ENCODE measurements at places on chromosomes 7 and 10.

DNA sequence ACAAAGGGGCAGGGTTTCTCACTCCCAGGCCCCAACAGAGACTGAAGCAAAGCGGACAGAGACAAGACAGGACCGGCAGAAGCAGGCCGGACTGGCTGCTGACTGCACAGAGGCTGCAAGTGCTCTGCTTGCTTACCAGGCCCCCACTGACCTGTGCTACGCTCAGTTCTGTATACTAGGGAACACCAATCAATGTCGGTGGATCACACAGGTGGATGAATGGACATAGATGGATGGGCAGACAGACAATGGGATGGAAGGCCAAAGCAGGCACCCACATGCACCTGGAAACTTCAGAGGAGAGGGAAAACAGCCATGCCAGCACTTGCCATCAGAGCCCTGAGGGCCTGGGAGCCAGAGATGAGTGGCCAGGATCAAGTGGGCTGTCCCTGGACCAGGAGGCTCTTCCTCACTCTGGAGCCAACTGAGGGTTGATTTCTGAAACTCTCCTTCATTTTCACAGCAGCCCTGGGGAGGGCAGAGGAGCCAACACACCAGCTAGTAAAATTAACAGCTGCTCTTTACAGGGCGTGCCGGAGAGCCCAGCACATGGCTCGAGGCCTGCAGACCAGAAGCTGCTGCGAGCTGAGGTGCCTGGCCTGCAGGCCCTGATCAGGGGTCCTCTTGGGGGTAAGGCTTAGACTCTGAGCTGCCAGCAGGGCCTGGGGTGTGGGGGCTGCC, 243.6 kb downstream of the KCNMA1 start:
- no peak for DNase-seq

GRCh38 chr7:39515534-39516228, 50.5 kb upstream of the YAE1 start:
- DNase-seq = no peak

GRCh38 chr10:52940921-52941320, 168.3 kb upstream of the MBL2 start:
- no peak for DNase-seq

DNA sequence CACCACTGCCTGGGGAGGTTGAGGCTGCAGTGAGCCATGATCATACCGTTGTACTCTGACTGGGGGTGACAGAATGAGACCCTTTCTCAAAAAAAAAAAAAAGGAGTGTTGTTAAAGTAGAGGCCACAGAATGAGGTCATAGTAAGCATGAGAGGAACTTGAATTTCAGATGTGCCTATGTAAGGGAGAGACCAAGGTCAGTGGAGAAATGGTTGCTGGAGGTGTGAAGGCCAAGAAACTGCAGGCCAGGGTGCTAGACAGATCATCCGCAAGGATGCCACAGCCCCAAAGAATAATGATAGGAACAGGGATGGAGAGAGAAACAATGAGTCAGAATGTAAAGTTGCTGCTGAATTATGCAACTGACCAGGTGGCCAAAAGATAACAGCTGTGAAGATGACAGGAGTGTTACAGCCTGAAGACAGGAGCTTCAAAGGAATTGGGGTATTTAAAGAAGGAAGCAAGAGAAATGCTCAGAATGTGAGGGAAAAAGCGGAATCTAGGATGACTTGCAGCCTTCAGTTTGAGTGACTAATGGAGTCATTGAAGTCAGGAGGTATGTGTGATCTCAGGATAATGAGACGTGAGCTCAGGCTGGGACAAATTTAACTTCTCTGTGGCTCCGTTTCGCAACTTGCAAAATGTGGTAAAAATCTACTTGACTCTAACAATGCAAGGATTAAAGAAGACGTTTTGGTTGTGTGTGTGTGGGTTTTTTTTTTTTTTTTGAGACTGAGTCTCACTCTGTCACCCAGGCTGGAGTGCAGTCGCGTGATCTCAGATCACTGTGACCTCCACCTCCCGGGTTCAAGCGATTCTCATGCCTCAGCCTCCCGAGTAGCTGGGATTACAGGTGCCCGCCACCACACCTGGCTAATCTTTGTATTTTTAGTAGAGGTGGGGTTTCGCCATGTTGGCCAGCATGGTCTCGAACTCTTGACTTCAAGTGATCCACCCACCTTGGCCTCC, 22.2 kb downstream of the TYW1B start:
- no peak for DNase-seq

- no peak for DNase-seq
Observed at GRCh38 chr10:96233959-96234358, 37.4 kb downstream of the BLNK start.

GRCh38 chr7:7851381-7851780, 117.2 kb upstream of the GLCCI1 start:
- DNase-seq = no peak

DNA sequence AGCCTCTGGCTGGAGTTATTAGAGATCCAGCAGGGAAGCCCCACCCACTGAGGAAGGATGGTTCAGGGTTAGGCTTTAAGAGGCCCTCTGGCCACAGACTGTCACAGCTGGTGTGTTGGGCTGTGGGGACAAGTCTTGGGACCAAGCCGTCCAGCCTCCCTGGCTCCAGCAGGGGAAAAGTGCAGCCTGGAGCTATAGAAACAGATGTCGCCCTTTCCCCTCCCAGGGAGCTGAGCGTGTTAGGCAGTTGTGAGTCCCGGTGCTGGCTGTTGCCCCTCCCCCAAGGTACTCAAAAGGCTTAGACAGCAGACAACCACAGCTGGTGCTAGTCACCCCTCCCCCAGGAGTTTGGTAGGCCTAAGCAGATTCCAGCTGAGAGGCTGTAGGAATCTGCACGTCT, 143.4 kb downstream of the TMEM168 start:
- DNase-seq = no peak

DNA sequence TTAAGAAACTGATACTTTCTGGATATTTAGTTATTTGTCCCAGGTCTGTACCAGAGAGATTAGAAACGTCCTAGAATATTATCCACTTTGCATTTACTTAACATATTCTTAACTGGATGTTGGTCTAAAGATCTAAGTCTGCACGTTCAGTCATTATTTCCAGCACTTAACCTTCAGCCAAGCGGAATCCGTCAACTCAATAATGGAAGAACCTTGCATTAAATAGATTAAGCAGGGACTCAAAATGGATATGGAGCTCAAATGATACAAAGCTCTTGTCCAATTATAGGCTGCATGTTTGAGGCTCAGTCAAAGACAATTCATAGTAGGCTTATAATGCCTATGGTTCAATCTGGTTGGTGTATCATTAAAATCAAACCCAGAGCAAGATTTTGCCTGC, 162.9 kb downstream of the SEMA3D start:
- no peak for DNase-seq

GRCh38 chr10:9294865-9295264, 1240.4 kb downstream of the GATA3 start:
- no peak for DNase-seq

GRCh38 chr10:70742537-70743429, 42.4 kb downstream of the TBATA start:
- peak; percentile 40 for DNase-seq

DNA sequence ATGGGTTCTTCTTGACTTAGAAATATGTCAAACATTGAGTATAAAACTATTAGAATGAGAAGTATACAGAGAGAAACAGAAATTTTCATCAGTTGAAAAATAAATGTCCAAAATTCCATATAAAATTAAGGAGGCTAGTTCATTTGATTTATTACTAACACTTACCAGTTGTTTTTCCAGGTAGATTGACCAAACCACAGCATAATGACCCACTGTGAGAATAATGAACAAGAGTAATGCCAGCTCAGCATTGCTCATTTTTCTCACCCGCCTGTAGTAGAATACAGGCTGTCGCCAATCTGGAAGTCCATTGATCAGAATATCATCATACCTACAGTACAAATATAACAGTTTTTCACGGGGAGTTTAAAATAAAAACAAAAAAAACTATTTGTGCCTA, 82.9 kb downstream of the DNAJC1 start:
- no peak for DNase-seq

GRCh38 chr10:129852829-129853561, 111.1 kb downstream of the EBF3 start:
- DNase-seq = no peak

GRCh38 chr10:20962165-20962564, 65.1 kb upstream of the NEBL start:
- DNase-seq = no peak

DNA sequence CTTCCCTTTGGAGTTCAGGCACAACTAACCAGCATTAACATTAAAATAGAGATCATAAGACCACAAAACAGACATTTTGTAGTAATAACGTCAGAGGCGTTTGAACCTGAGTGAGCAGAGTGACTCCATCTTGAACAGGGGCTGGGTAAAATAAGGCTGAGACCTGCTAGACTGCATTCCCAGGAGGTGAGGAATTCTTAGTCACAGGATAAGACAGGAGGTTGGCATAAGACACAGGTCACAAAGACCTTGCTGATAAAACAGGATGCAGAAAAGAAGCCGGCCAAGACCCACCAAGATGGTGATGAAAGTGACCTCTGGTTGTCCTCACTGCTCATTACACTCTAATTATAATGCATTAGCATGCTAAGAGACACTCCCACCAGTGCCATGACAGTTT, 493.2 kb upstream of the AUTS2 start:
- DNase-seq = no peak

DNA sequence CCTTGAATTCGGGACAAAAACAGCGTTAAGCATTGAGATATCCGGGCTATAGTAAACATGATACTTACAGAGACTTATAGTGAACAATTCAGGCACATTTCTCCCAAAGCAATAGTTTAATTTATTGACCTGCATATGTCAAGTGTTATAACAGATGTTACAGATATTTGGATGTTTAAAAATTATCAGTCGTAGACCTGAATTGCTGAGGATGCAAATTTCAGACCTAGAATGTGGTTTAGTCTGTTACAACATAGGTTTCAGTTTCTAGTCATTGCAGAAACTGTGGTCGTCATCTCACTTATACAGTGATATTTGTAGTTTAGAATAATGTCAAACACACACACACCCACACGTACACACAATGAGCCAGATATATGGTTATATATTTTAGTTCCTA, 85.2 kb downstream of the VTI1A start:
- DNase-seq = no peak

- no peak for DNase-seq
Observed at GRCh38 chr7:140571538-140572122, 69.0 kb downstream of the DENND2A start.

DNA sequence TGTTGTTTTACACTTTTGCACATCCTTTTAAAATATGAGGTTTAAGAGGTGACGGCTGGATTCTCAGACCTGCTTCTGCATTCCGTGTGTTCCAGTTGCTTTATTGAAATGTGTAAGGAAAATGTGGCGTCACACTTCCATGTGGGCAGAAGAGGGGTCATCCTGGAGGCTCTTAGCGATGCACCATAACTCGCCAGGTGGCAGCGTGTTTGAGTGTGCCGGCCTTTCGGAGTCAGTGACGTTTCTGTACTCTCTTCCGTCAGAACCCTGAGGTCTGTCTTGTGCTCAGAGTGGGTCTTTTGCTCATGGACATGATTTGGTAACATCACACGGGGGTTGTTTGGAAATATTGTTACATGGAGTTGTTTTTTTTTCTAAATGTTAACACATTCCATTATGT, 9.1 kb downstream of the PPP2R2D start:
- no peak for DNase-seq

GRCh38 chr7:19670806-19671205, 38.0 kb downstream of the POLR1F start:
- no peak for DNase-seq

- no peak for DNase-seq
Observed at GRCh38 chr10:48590945-48591344, 13.9 kb downstream of the ARHGAP22 start.

- DNase-seq = no peak
Observed at GRCh38 chr7:76254781-76255180, 47.7 kb upstream of the HSPB1 start.

DNA sequence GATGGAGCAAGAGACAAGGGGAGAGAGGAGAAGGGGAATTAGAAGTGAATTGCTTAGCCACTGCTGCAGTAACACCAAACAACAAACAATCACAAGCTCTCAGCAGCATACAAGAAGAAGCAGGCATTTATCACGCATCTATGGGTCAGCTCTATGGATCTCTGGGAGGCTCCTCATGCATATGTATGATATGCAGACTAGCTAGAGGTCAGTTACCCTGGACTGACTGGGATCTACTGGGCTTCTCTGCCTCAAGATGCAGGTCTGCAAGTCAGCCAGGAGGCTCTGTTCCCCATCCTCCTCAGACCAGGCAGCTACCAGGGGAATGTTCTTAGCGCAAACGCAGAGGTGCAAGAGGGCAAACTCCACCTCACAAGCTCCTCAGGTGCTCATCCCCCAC, 64.7 kb upstream of the SEM1 start:
- no peak for DNase-seq

DNA sequence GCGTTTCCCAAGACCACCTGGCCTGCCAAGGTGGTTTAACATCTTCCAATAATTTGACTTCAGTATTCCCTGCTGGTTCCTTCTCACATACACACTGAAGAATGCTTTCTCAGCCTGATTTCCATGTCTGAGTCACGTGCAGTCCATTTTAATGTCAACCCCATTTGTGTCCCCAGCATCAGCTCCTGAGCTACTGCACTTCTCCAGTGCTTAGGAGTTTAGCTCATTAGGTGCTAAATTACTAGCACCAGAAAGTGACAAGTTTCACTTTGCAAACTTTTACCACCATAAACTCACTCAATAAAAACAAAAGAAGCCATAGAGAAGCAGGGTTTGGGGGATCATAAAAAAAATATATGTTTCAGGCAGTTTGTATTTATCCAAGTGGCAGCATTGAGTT, 279.3 kb upstream of the SORCS1 start:
- no peak for DNase-seq

GRCh38 chr10:28445516-28445915, 87.4 kb upstream of the WAC start:
- no peak for DNase-seq

DNA sequence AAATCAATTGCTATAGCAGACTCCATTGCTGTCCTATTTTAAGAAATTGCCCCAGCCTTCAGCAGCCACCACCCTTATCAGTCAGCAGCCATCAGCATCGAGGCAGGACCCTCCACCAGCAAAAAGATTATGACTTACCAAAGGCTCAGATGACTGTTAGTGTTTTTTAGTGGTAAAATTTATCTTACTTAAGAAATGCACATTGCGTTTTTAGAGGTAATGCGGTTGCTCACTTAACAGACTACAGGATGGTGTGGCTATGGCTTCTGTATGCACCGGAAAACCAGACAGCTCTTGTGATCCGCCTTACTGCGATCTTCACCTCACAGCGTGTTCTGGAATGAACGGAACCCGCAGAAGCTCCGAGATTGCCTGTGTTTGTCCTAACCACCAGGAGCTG, 58.1 kb downstream of the WDR37 start:
- no peak for DNase-seq

DNA sequence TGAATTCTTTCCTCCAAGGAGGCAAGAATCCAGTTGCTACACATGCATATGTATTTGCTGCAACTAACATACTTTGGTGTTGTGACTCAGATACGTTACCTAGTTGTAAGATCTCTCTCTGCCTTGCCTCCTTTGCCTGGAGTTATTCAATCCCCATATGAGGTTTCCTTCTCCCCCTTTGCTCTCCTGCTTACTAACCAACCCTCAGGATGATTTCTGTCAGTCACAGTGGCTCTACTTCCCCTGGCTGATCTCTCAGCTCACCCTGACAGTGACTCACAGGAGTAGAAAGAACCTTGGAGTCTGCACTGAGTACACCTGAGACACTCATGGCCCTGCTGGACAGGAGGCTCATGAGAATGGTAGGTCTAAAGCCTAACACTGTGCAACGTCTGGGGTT, 92.0 kb downstream of the TMEM106B start:
- no peak for DNase-seq
